Activated T-helper 1 cell treated with anti-CD3 and anti-CD28 coated beads, Interleukin-2, amount 50 U/mL, for 16 hours (primary cell): ENCODE measurements at places on chromosomes 3 and 15.

DNA sequence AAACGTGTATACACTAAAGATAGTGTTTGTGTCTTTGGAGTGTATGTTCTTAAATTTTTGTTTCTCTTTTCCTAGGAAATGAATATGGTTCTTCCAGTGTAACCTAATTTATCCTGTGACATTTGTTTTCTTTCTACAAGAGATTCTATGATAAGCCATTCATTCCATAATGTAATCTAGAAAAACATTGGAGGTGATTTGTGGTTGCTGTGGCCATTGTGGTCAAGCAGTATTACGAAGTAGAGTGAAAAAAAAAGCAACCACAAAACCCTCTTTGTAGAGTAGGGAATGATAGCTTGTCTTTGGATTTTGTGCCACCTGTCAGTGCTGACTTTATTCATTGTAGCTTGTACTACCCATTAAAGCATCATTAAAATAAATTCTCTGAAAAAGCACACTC, 1209.6 kb downstream of the ZPLD1 start:
- DNase-seq: no peak

DNA sequence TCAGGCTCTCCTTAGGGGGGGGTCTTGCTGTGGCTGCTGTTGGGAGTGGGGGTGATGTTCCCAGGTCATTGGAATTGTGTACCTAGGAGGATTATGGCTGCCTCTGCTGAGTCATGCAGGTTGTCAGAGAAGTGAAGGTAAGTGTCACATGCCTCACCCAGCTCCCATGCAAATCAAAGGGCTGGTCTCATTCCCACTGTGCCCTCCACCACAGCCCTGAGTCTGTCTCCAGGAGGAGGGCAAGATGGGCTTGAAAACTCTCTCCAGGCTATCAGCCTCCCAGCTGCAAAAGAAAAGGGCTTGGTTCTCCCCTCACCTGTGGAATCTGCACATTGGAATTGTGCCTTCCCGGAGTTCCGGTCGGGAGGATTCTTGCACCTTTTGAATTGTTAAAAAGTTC, 580.5 kb downstream of the NSUN3 start:
- DNase-seq: no peak

GRCh38 chr15:75230551-75231371, 27.4 kb upstream of the GOLGA6C start:
- DNase-seq: no peak

- DNase-seq: no peak
Observed at GRCh38 chr3:182519569-182519968, 273.7 kb upstream of the ATP11B start.

DNA sequence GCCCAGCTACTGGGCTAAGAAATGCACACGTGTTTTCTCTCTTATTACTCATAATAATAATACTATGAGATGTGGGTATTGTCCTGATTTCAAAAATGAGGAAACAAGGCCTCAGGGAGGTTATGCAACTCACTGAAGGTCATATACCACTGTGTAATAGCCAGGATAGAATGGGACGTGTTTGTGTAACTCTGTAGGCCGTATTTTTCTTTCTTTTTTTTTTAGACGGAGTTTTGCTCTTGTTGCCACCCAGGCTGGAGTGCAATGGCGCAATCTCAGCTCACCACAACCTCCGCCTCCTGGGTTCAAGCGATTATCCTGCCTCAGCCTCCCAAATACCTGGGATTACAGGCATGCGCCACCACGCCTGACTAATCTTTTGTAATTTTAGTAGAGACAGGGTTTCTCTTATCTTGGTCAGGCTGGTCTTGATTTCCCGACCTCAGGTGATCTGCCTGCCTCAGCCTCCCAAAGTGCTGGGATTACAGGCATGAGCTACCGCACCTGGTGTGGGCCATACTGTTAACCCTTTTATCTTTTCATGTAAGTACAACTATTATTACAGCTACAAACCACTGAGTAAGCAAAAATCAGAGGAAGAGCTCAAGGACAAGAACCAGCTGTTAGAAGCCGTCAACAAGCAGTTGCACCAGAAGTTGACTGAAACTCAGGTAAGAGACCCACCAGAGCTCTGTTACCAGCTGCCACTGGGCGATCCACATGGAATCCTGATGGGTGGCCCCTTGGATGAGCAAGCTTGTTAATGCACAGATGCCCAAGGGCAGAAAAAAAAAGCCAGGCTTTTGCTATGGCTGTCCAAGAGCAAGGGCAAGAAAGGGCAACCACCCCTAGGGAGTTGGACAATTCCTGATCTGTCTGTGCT, 6.7 kb downstream of the KNSTRN start:
- DNase-seq: no peak

DNA sequence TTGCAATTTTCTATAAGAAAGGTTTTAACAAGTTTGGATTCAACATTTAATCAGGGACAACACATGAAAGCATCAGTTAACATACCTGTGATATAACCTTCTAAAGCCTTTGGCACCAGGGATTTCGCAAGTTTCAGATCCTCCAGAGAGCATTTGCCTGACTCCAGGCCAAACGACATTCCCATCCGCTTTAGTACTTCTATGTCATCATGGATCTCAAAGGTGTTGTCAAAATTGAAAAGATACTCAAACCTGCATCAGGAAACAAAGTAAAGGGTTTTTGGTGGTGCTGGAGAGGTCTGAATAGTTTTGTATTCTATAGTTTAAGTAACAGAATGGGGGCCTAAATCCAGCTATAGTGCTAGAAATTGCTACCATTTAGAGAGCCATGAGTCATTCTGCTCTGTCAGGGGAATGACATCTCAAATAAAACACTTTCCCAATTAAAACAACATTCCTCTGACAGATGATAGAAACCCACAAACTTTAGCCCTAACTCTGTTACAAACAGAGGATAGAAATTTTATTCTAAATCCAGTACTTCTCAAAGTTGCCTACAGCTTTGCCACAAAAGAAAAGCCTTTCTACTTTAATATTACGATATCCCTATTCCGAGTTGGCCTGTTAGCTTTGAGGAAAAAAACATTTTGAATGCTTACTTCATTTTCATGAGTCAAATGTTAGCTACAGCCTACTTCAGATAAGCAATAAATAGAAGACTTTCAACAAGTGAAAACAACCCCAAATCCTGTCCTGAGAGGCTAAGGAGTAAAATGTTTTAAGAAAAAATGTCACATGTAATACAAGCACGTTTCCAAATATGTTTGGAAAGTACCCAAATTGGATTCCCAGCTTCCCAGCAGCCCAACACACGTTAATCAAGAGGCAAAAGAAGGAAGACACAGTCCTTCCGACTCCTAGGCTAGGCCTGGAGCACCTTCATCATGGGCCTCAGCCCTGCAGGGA, 83.4 kb downstream of the ATP1B3 start:
- no peak for DNase-seq
